Activated CD4-positive, alpha-beta T cell treated with anti-CD3 and anti-CD28 coated beads, Interleukin-2, Interleukin-6, amounts not matched to agents 100 ng/mL and 50 ng/mL, durations not matched to agents 16 hours and 8 hours (primary cell): ENCODE measurements at places on chromosomes 7 and 10.

GRCh38 chr10:129394518-129395328, 72.3 kb upstream of the MGMT start:
- no peak for DNase-seq

DNA sequence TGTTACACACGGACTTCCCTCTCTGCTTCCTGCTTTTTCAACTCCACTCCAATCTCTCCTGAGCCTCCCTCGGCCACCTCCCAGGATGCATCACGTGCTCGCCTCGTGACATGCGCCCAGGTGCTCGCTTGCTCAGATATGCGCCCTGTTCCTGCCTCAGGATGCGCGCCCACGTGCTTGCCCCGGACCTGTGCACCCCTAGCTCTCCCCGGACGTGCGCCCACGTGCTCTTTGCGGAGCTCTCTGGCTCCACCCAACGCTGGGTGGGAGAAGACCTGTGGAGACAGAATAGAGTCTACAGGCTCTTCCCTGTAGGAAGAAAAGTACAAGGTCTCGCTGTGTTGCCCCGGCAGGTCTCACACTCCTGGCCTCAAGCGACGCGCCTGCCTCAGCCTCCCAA, 23.1 kb downstream of the PARD3 start:
- no peak for DNase-seq

- DNase-seq = peak; percentile 32
Measured at GRCh38 chr10:71600849-71601248, 118.7 kb downstream of the C10orf105 start.

DNA sequence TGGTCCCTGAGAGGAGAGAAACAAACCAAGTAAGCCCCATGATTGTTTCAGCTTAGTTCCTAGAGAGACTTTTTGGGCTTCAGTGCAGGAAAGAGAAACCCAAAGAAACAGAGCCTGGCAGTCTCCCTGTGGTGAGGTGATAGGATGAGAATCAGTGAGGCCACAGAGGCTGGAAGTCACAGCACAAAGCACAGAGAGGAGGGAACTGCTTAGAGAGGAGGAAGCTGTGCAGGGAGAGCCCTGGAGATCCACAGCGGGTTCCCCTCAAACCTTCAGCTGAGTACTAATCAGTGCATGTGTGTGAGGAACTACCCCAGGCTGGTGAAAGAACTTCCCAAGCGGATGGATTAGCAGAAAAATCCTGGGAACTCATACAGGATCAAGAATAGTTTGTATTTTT, 27.4 kb upstream of the HECW1 start:
- DNase-seq = no peak

DNA sequence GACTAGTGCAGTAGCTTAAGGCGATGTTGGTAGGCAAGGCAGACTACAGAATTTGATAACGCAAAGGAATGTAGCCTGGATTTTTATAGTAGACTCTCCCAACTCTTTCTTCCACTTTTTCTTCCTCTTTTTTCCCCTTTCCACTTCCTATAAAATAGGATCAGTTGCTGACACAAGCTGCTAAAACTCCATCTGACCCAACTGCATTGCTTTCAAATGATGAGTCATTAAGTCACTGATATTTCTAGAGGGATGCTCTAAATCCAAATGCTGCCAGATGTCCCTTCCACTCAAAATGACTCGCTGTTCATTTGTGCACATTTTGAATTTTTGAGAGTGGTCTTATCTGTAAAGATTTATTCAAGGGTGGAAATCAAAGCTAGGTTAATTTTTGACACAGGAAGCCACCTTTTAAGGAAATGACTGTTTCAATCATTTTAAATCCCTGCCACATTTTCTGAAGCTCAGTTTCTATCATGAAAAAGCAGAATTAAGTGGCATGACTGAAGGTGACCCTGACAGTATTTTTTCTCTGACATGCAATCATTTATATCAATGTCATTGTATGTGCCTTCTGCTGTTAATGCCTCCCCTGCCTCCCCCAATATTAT, 25.8 kb upstream of the SFMBT2 start:
- no peak for DNase-seq

DNA sequence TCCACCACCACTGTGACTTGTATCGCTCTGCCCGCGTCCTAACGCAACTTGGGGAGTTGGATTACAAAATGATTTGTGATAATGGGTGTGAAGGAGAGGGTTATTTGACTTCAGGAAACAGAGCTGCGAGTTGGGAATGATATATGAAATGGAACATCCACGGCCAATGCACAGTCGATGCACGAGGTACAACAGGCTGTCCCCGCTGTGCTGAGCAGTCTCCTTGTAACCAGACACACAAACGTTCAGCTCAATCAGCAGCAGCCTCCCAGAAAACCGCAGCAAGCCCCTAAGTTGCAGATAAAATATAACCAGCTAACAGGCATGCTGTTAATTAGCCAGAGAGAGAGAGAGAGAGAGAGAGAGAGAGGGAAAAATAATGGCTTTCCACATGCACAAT, 332.7 kb upstream of the MGMT start:
- no peak for DNase-seq

DNA sequence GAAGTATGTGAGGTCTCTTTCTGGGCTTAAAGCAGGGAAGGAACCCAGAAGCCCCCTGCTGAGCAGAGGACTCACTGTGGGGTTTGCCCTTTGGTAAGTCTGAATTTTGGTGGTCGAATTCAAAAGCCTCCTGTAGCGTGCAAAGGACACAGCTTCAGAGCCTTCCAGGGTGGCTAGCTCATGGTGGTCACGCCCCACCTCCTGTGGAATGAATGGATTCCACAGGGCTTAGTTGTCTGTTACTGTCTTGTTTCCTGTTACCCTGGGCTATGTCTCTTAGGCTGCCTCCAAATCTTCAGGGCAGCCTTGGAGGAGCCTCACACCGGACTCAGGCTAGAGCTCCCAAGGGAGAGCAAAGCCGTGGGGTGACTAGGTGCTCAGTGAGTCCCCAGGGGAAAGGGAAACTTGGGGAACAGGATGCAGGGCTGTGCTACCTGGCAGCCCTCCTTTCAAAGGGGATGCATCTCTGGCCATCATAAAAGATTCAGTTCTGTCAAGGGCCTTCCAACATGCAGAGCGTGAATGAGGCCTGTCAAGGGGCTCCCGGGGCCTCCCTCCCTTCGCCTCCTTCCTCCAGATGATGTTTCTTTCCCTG, 211.7 kb downstream of the CCSER2 start:
- no peak for DNase-seq

DNA sequence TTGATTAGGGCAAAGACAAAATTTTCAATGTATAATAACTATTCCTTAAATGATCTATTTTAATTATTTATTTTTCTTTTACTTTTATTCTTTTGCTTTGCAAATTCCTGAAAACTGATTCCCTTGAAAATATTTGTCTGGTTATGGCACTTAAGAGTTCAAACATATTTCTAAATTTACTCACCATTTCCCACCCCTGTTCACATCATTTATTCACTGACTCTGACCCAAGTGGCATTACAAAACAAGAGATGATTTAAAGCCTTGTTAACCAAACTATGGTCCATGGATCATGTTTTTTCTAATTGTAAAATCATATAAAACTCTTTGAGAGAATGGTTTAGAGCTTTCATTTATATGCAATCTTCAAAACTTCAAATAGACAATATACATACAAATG, 1256.1 kb upstream of the LRRN3 start:
- no peak for DNase-seq
